ENCODE measurements at places on chromosomes 7 and 10.

GRCh38 chr10:3002304-3002703 lies 65.0 kb upstream of the PFKP start:
- DNase-seq, result no peak

DNA sequence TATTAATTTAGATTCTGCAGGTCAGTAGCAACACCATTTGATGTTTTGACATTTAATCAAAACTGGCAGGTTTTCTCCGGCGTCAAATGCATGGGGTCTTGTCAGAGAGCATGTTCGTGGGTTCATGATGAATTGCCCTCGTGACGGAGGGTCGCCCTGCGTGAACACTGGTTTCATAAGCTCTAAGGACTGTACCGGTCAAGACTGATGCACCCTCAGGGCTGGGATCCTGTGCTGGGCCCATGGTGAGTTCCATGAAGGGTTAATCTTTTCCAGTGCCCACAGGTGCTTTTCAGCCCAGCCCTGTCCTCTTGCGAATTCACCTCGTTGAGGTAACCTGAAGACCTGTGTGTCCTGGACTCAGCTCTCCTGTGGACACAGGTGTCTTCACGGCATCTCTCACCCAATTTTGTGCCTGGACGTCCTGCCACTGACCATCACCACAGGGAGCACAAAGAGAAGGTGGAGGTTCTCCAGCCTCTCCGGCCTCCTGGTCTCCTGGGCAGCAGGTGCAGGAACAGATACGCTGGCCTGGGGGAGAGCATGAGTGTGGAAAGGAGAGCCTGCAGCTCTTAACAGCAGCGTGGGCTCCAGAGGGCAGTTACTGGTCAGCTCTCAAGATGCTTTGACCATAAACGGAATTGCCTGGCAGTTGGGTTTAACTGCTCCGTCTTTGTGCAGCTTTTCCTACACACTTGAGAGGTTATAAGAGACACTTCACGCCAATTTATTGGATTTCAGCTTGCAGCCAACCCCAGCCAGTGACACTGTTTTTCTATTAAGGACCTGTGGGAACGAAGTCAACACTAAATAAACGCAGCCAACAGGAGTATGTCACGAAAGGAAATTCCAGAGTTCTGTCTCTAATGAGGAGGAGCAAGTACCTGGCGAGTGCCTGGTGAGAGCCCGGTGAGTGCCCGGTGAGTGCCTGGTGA lies 37.4 kb upstream of the CFAP46 start:
- DNase-seq, result no peak

DNA sequence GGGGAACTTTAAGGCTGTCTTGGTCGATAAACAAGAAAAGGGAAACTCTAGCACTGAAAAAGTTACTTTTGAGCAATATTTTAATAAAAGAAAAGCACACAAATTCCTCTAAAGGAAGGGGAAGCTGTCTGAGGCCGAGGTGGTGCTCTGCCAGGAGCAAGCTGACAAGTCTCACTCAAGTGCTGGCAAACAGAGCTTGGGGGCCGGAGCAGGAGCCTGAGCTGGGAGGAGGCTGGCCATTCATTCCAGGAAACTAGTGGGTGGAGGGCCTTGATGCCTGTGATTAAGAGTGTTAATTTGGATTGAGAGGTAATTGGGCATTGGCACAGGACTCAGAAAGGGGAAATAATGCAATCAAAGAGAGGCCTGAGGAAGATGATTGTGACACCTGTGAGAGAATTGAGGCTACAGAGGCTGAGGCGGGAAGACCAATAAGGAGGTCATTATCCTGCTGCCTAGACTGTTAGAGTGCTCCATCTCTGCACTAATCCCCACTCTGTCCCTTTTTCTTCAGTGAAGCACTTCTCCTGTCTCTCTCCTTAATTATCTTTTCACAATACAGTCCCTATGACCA lies 154.9 kb upstream of the COL1A2 start:
- DNase-seq, result no peak

DNA sequence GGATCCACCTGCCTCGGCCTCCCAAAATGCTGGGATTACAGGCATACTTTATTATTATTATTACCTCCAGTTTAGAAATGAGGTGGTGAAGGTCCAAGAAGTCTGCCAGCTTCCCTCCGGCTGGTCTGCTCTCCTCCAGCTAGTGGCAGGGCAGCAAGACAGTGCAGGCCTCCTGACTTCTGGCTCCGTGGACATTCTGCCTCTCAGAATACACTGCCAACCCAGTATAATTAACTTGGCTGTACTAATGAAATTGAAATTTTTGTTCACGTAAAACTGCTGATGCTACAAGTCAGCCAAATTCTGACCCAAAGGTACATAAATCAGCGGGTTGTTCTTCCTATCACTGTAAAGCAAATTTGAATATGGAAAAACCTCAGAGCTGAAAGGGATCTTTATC lies 7.6 kb upstream of the PDE1C start:
- no peak for DNase-seq

GRCh38 chr7:20574784-20575720 lies 40.4 kb upstream of the ABCB5 start:
- DNase-seq, result no peak

DNA sequence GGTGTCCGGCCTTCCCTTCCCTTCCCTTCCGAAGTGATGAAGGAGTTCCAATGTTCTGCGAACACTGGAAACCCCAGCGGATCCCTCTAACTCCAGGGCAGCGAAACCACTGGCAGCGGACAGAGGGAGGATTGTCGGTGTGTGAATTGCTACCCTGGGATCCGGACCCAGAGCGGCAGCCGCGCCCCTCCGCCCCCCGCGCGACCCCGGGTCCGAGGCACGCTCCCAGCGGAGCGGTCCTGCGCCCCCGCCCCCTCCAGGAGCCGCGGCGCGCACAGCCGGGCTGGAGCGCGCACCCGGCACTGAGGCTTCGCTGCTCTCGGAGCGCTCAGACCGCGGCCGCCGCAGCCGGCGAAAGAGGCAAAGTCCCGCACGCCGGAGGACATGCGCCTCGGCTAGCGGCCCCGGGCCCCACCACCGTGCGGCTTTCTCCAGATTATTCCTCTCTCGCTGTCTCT lies at the start of gene PTPRZ1:
Gene PTPRZ1, plus strand, starts transcription at position 331 of the 458 bp plus-strand sequence. CDS start 339 bp downstream, outside the sequence.
- no peak for DNase-seq

All from T follicular helper cell (primary cell).